Activated CD4-positive, alpha-beta T cell treated with anti-CD3 and anti-CD28 coated beads, Interleukin-2, amount 10 ng/mL, durations not matched to agents 24 days and 14 days (primary cell): ENCODE measurements at places on chromosomes 1 and 21. TPM values are rescaled to one million over a fixed set of nuclear protein-coding genes. Genes with fewer than 3 reads are reported as not detected.

Gene RIIAD1
- total RNA-seq = not detected in 2 replicates

Gene DNASE2B
- total RNA-seq = not detected in 2 replicates

Gene RGS1
- 5.1 and 6.4 TPM in 2 replicates for total RNA-seq

Gene IFI44
- 20.4 and 27.6 TPM in 2 replicates for total RNA-seq

Gene PAX7
- total RNA-seq = not detected in 2 replicates

Gene OR2T33
- total RNA-seq = not detected in 2 replicates

Gene CLCNKB
- not detected in 2 replicates for total RNA-seq

Gene IGFN1
- not detected in 2 replicates for total RNA-seq

Gene MXRA8
- total RNA-seq = 0.24 and 0.75 TPM in 2 replicates

Gene RNF223
- not detected in 2 replicates for total RNA-seq

Gene SELENBP1
- not detected in 2 replicates for total RNA-seq

Gene IFFO2
- total RNA-seq = 32.3 and 36.8 TPM in 2 replicates

Gene SLC39A1
- 71.6 and 78.2 TPM in 2 replicates for total RNA-seq

Gene ACTRT2
- not detected in 2 replicates for total RNA-seq

Gene TRPM2
- 9.1 and 9.8 TPM in 2 replicates for total RNA-seq

Gene TNNI3K
- total RNA-seq = not detected in 2 replicates

Gene AQP10
- not detected in 2 replicates for total RNA-seq

Gene IL10
- 3.4 TPM in 2 replicates for total RNA-seq

Gene HPDL
- 39.6 and 39.8 TPM in 2 replicates for total RNA-seq

Gene CELF3
- total RNA-seq = not detected in 2 replicates

Gene NUDT4B
- 0.36 and 0.47 TPM in 2 replicates for total RNA-seq

Gene LCE3D
- total RNA-seq = not detected in 2 replicates

Gene HES3
- not detected in 2 replicates for total RNA-seq

Gene CRP
- total RNA-seq = not detected in 2 replicates

Gene GUK1
- total RNA-seq = 211 and 222 TPM in 2 replicates

Gene IFNLR1
- total RNA-seq = 5.3 and 5.6 TPM in 2 replicates

Gene NPL
- total RNA-seq = 4.4 and 5.5 TPM in 2 replicates

Gene OR2W3
- 0.21 TPM in 1 of 2 replicates, not detected in the other for total RNA-seq

Gene TRABD2B
- total RNA-seq = not detected in 2 replicates

Gene ERI3
- 50.2 and 53.2 TPM in 2 replicates for total RNA-seq

Gene G0S2
- total RNA-seq = 449 and 477 TPM in 2 replicates

Gene HSD11B1
- total RNA-seq = 15.1 TPM in 2 replicates

Gene PTGER3
- total RNA-seq = 0.26 and 0.62 TPM in 2 replicates

Gene HSPA6
- 0.91 and 1.2 TPM in 2 replicates for total RNA-seq

Gene IGSF5
- not detected in 2 replicates for total RNA-seq

Gene FAM177B
- 0.47 TPM in 1 of 2 replicates, not detected in the other for total RNA-seq

Gene CDA
- not detected in 2 replicates for total RNA-seq

Gene KIF26B
- total RNA-seq = 0.02 and 0.07 TPM in 2 replicates

Gene C4BPA
- total RNA-seq = not detected in 2 replicates

Gene TMEM82
- total RNA-seq = not detected in 2 replicates

Gene SLC9C2
- total RNA-seq = not detected in 2 replicates

Gene FCMR
- 19.6 and 23.2 TPM in 2 replicates for total RNA-seq

Gene ZMPSTE24
- 50.4 and 50.8 TPM in 2 replicates for total RNA-seq

Gene AIM2
- total RNA-seq = 75.9 and 80.1 TPM in 2 replicates
